ENCODE measurements at places on chromosomes 12 and 14.
A peak's percentile ranks its signal among the peaks of the same experiment; 100 is the strongest.

GRCh38 chr12:81015510-81015909, 62.4 kb upstream of the ACSS3 start:
- DNase-seq, result no peak

DNA sequence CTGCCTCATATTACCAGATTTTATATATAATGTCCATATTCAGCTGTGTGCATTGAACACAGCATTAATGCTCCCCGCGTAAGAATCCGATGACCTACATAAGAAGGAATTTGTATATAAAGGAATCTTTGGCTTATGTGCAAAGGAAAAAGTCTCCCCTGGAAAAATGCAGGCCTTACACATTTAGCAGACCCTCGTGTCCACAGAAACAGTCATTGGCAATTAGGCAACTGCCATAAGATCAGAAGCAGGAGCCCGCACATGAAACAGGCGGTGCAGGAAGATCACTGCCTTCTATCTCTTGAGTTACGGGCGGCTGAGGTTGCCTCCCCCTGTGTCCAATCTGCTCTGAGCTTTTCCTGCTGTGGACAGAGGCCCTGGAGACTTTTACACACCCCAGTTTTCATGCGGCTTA, 63.2 kb upstream of the RFX4 start:
- no peak for DNase-seq

DNA sequence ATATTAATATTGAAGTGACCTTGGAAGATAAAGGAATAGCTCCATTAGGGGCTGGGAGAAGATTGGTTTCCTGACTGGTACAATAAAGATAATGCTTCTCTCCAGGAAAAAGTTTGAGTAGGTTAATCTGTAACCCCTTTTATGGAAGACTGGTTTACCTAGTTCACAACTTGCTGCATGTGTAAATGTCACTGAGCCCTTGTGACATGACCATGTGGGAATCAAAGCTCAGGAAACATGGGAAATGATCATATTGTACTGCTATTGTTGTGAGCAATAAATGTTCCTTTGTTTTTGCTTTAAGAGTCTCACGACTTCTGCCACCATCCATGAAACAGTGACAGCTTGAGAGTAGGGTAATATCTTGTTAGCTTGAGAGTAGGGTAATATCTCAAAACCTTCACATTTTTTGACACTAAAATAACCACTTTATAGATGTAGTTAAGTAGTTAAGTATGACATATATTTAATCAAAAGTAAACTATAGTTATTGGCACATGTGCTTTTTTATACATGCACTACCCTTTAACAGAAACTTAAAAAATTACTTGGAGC, 1338.6 kb downstream of the FSCB start:
- DNase-seq, result no peak

GRCh38 chr14:33561488-33562175, 389.2 kb downstream of the EGLN3 start:
- no peak for DNase-seq

- DNase-seq, result no peak
Measured at GRCh38 chr14:34453226-34453625, 8.8 kb downstream of the SPTSSA start.

GRCh38 chr12:110923692-110924334, 3.4 kb upstream of the MYL2 start:
- DNase-seq, result no peak

DNA sequence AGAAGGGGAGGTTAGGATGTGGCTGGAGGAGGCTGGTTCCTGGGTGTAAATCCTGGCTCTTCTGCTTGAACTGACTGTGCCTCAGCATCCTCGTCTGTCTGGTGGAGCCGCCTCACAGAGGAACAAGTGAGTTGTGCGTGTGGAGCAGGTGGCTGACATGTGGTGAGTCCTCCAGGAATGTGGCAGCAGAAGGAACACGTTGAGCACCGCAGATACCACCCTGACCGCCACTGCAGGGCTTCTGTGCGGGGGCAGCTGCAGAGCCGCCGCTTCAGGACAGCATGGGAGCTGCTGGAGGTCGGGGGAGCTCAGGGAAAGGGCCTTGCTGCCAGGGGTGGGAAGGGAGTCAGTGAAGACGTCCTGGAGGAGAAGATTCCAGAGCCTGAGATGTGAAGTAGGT, 48.9 kb downstream of the TRAF3 start:
- no peak for DNase-seq

DNA sequence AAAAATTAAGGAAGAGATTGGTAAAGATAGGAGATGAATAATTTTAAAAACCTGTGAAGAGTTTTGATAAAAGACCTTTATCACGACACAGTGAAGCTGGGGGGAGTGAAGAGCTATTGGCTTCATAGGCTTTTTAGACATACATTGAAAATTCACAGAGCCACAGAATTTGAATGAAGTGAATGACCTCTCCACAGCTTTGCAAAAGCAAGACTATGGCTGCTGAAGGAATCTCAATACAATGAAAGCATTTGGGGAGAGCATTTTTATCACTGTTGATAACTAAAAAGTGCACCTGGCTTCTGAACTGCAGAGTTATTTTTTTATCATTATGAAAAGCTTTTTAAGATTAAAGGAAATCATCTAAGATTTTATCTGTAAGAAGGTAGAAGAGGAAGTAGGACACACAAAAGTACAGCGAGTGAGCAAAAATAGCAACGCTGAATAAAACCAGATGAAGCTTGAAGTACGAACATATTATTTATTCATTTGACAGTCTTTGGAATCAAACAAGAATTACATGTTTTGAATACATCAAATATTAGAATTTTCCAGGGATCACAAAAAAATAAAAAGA, 317.5 kb downstream of the KCNC2 start:
- DNase-seq, result no peak

DNA sequence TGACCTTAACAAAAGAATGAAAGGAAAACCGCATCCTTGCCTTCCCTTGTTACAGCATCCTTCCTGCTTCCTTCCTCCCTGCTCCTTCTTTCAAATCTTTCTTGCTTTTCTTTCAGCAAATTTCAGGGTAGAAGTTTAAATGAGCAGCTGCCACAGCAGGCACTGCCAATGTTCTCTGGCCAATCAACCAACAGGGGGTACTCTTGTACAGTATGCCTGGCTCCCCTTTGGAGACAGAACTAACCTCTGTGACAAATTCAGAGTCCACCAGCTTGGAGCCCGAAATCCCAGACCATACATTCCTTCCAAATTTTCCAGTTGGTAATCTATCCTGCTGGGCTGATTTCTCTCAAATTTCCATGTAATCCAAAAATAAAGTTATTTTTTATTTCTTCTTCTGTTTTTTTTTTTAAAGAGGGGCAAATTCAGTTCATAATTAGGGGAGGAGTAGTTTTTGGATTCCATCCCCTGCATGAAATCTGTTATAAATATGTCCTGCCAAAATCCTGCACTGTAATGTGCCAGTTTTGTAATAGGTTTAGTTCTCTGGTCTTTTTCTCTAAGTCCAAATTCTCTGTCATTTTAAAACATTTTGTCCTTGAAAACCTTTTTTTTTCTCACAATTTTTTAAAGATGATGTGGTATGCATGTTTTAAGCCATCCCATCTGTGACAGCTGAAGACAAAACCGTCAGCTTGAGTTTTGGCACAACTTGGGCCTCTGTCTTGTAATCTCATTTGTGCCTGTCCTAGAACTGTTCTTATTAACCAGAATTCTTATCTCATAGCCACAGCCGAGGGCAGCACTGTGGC, 610.0 kb upstream of the LMO3 start:
- DNase-seq, result no peak

- no peak for DNase-seq
Measured at GRCh38 chr12:4114986-4115385, 158.6 kb upstream of the CCND2 start.

DNA sequence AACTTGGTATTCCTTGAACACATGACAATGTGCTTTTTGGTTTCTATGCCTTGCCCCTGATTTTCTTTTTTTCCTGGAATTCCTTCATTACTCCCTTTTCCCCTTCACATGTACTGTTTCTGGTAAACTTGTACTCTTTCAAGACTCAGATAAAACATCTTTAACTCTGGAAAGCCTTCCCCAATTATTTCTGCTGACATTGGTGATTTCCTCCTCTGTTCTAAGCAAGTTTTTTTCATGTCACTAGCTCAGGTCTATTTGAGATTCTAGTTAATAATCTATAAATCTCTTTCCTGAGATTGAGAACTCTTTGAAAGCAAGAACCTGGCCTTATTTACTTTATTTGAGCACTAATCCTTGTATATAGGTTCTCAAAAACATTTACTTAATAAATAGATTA, 24.0 kb upstream of the PTPRQ start:
- DNase-seq, result no peak

DNA sequence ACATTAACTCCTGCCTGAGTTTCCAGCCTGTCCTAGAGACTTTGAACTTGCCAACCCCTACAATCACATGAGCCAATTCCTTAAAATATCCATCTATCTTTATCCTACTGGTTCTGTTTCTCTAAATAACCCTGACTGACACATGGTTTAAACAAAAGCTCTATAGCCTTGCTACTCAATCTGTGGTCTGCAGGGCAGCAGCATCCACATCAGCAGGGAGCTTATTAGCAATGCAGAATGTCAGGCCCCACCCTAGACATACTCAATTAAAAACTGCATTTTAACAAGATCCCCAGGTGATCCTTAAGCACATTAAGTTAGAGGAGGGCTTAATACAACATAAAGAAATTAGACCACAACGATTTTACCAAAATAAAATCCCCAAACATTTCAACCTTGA, 108.3 kb upstream of the CPSF6 start:
- DNase-seq, result no peak

DNA sequence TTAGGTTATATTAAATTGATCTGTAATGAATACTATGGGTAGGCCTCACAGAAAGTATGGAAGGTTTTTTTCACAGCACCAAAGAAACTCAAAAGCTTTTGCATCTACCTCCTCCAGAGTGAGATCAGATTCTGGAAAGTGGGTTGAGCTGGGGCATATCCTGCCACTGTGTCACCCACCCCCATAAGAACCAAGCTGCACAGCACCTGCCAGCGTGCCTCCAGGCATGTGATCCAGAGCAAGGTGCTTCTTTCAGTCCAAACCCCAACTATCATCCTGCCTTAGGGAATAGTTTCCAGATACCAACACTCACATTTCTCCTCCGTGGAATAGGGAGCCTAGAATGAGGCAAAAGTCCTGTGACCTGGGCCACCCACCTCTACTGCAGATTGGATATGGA, 42.6 kb upstream of the PRB2 start:
- no peak for DNase-seq

DNA sequence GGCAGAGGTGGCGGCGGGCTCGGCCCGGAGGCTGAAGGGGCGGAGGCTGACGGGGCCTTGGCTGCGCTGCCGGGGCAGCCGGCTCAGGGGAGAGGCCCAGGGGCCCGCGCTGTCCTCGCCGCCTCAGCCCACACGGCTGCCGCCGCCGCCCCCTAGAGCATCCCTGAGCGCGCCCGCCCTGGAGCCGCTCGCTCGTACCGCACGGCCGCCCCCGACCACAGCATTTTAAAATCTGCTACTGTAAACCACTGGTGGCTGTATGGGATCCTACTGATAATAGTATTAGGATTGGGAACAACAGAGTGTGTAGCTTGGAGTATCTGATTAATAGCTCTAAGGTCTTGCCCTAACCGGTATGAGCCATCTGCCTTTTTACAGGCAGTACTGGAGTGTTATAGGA, 22.2 kb upstream of the EDDM3A start:
- DNase-seq, result no peak

DNA sequence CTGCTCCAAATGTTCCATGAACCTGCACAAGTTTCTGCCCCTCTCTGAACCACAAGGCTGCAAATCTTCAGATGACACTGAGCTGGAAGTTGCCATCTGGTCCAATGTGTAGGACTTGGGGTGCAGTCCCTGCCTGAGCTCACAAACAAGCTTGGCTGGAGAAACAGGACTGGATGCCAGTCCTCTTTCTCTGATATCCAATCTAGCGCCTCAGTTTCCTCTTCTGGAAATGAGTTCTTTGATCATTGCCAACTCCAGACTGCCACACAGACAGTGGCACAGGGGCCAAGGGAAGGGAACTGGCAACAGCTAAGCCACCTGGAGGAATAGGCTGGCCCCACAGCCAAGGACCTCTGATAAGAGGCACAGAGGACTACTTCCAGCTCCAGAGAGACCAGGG, 15.5 kb downstream of the CMKLR1 start:
- no peak for DNase-seq

- DNase-seq, result no peak
Measured at GRCh38 chr14:92217936-92218335, 96.2 kb downstream of the CPSF2 start.

GRCh38 chr12:47276621-47277309, 197.0 kb upstream of the AMIGO2 start:
- DNase-seq, result peak; percentile 38

DNA sequence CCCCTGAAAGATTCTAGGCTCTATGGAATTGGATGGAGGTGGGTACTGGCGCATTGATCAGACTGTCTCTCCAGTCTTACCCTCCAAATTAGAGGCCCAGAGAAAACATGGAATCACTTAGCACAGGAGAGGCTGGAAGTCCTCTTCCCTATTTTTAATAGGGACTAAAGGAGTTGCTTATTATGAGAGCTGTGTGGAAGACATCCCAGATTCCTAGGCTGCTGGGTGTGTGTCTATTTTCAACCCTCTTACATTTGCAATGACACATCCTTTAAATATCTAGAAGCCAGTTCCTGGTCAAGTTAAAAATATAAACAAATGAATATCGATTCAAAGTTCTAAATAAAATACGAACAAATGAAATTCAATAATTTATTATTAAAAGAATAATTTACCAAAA, 58.3 kb upstream of the ARID2 start:
- DNase-seq, result no peak

GRCh38 chr14:92698393-92698792, 50.0 kb downstream of the LGMN start:
- no peak for DNase-seq

GRCh38 chr14:23436327-23437132, 1.1 kb upstream of the MYH7 start:
- no peak for DNase-seq

Measured in activated gamma-delta T cell treated with anti-CD3 and anti-CD28 coated beads, Interleukin-2, amount 50 U/mL, for 16 hours (primary cell).